ENCODE measurements at places on chromosomes 2 and 18. TPM values are rescaled to one million over a fixed set of nuclear protein-coding genes. Genes with fewer than 3 reads are reported as not detected.

DNA sequence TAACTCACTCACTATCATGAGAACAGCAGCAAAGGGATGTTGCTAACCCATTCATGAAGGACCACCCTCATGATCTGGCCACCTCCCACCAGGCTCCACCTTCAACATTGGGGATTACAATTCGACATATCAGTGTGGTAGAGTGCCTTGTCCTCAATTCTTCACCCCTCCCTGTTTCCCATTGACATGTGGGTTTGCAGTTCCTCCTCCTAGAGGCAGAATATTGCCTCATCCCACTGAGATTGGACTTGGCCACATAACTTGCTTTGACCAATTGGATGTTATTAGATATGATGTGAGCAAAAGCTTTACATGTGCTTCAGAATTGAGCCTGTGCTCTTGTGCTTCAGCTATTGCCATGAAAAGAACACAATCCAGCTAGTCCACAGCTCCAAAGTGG lies 217.0 kb upstream of the CXCR4 start:
- no peak for DNase-seq

GRCh38 chr2:177519534-177520115 lies 127.1 kb downstream of the AGPS start:
- DNase-seq: no peak

DNA sequence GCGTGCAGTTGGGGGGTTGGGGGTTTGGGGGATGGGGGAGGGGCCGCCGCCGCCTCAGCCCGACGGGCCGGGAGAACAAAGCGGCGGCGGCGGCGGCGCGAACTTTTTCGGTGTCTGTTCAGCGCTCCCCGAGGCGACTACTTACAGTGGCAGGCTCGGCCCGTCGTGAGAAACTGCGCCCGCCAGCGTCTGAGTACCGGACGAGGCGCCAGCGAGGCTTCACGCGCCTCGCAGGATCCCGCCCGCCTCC lies 172 bp downstream of the PRKD3 start:
- DNase-seq: peak; percentile 95

DNA sequence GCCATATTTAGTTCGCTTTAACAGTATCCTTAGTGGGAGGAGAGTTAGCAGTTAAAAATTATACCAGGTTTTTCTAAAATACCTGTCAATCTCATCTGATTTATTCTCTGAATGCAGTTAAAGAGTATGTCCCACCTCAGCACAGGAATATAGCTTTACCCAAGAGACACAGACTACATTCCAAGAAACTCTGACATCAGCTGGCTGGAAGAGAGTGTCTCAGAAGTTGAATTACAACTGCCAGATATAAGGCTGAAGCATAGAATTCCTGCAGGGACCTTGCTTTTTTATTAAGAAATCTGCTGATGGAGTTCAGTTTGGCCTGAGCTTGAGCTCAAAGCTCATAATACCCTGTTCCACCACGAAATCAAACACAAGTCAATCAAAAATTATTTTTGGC lies 25.4 kb upstream of the CNTNAP5 start:
- no peak for DNase-seq

The KIF1A gene
- total RNA-seq: 59.3 TPM

The KYNU gene
- total RNA-seq: 2.0 TPM

The UCN gene
- 1.2 TPM for total RNA-seq

- DNase-seq: no peak
These were observed 242.5 kb downstream of the SH3BP4 start for GRCh38 chr2:235194351-235194750.

- no peak for DNase-seq
These were observed 39.7 kb downstream of the CDCA7 start for GRCh38 chr2:173394091-173394974.

DNA sequence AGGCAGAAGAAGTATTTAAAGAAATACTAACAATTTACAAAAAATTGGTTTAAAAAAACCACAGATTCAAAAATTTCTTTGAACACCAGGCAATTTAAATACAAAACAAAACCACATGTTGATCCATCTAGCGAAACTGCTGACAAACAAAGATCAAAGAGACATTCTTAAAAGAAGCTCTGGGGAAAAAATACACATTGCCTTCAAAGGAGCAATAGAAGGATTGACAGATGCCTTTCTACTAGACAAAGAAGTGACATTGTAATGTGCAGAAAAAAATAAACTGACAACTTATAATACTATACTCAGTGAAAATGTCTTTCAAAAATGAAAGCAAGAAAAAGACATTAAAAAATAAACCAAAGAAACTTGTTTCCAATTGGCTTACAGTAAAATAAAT lies 12.6 kb upstream of the EIF2AK3 start:
- no peak for DNase-seq

- no peak for DNase-seq
These were observed 101.4 kb downstream of the MYO5B start for GRCh38 chr18:50093366-50094064.

GRCh38 chr2:203799908-203800307 lies 67.7 kb upstream of the CTLA4 start:
- DNase-seq: no peak

GRCh38 chr2:33412920-33413319 lies 63.5 kb upstream of the RASGRP3 start:
- no peak for DNase-seq

Measured in right cardiac atrium (tissue), 5 donors.